ENCODE measurements at places on chromosomes 6 and 20.

GRCh38 chr6:97443408-97444080 is 160.5 kb upstream of the MMS22L start:
- no peak for DNase-seq

GRCh38 chr20:2485661-2486060 is 15.1 kb upstream of the SNRPB start:
- DNase-seq: no peak

DNA sequence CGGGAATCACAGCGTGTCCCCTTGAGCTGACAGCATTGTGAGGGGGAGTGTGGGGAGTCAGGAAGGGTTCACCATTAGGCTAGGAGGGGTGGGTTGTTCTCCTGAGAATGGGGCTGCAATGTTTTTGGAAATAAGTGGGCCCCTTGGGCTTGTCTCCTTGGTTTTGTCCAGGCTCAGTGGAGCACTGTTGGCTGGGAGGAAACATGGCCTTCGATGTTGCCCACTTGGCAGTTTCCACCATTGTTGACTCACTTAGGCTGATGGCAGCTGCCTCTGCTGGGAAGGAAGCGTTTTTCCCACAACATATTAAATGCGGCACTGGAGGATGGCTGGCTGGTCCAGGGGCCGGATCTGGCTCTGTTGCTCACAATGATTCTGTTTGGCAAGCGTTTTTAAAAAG is 512.1 kb downstream of the QKI start:
- no peak for DNase-seq

DNA sequence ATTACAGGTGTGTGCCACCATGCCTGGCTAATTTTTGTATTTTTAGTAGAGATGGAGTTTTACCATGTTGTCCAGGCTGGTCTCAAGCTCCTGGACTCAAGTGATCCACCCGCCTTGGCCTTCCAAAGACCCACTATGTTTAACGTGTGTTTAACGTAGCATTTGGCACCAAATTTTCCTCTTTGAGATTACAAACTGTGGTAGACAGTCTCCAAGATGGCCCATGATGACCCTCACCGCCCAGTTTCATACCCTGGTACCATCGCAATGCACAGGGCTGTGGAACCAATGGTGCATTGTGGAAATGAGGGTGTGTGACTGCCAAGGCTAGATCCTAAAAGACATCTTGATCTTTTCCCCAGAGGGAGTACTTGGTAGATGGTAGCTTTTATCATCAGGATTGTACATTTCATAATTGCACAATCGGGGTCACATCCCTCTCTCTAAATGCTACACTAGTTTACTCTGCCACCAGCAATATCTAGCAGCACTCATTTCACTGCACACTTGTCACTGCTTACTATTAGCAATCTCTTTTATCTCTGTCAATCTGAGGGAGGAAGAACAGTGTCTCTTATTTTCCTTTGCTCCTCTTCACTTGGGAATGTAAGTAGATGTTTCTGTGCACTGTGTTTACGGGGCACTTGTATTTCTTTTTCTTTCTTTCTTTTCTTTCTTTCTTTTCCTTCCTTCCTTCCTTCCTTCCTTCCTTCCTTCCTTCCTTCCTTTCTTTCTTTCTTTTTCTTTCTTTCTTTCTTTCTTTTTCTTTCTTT is 96.9 kb downstream of the NOL4L start:
- DNase-seq: no peak

GRCh38 chr6:158843751-158844683 is 24.8 kb upstream of the EZR start:
- DNase-seq: no peak

DNA sequence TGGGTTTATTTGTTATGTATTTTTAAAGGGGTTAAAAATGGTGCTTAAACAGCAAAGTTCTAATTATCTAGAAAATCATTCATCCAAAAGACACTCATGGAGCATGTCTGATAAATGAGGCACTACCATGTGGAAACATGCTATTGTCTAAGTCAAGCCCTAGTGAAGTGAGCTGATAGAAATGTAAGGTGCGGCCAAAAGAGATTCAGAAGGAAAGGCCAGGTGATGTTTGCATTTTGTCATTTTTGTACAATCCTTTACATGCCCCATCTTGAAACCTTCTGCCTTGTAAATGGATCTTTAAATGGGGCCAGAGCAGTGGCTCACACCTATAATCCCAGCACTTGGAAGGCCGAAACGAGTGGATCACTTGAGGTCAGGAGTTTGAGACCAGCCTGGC is 77.3 kb downstream of the PLCG1 start:
- no peak for DNase-seq

All from foreskin fibroblast (primary cell).